ENCODE measurements at places on chromosomes 7 and 10. TPM values are rescaled to one million over a fixed set of nuclear protein-coding genes. Genes with fewer than 3 reads are reported as not detected.
A peak's percentile ranks its signal among the peaks of the same experiment; 100 is the strongest.

DNA sequence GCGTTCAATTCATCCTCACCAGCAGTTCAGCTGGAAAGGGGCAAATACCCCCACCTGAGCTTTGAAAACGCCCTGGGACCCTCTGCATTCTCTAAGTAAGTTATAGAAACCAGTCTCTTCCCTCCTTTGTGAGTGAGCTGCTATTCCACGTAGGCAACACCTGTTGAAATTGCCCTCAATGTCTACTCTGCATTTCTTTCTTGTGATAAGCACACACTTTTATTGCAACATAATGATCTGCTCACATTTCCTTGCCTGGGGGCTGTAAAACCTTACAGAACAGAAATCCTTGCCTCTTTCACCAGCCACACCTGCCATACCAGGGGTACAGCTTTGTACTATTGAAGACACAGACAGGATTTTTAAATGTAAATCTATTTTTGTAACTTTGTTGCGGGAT is 155.8 kb upstream of the LANCL2 start:
- no peak for DNase-seq
- H3K4me3 ChIP-seq = no peak overlapping the region
- no peaks in the 10 kb centered on the region for H3K4me1 ChIP-seq
- H3K36me3 ChIP-seq = no peaks in the 10 kb centered on the region
- H3K27me3 ChIP-seq = peaks cover 11% of the 10 kb centered on the region
- no peak overlapping the region for H3K27ac ChIP-seq

DNA sequence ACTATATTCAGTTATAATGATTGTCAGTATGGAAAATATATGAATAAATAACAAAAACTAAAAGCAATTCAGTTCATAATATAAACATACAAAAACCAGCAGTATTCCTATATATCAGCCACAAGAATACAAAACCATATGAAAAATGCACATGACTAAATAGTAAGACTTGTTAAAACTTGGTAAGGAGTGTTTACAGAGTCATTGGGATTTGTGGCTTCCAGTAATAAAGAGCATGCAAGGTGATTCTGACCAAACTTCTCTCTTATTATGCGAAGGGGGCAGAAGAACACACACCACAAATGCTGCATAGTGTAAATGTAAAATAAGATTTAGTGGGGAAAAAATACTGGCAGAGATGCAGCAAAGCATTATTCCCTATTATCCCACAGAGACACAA is 8.8 kb upstream of the CNOT4 start:
- H3K4me3 ChIP-seq = no peak overlapping the region
- peak overlapping the region; percentile 67 for H3K27ac ChIP-seq
- no peak for DNase-seq
- no peaks in the 10 kb centered on the region for H3K27me3 ChIP-seq
- no peaks in the 10 kb centered on the region for H3K36me3 ChIP-seq

GRCh38 chr10:95125582-95125981 is 56.3 kb upstream of the CYP2C8 start:
- no peaks in the 10 kb centered on the region for H3K36me3 ChIP-seq
- H3K4me1 ChIP-seq = no peaks in the 10 kb centered on the region
- no peak overlapping the region for H3K4me3 ChIP-seq

- H3K4me1 ChIP-seq = peaks cover 24% of the 10 kb centered on the region
- peaks cover 17% of the 10 kb centered on the region for H3K36me3 ChIP-seq
- H3K27me3 ChIP-seq = no peaks in the 10 kb centered on the region
- H3K27ac ChIP-seq = peak overlapping the region; percentile 98
- peak overlapping the region; percentile 74 for H3K4me3 ChIP-seq
Observed at GRCh38 chr10:32346134-32346550, 816 bp downstream of the EPC1 start.

GRCh38 chr10:118342638-118343020 is 505 bp upstream of the FAM204A start:
- peak overlapping the region; percentile 95 for H3K4me3 ChIP-seq
- H3K4me1 ChIP-seq = no peaks in the 10 kb centered on the region

GRCh38 chr7:97871659-97872024 is 566 bp downstream of the ASNS start:
- no peaks in the 10 kb centered on the region for H3K27me3 ChIP-seq
- H3K36me3 ChIP-seq = peaks cover 31% of the 10 kb centered on the region
- H3K4me3 ChIP-seq = peak overlapping the region; percentile 78
- peak overlapping the region; percentile 89 for H3K27ac ChIP-seq
- peak; percentile 55 for DNase-seq

DNA sequence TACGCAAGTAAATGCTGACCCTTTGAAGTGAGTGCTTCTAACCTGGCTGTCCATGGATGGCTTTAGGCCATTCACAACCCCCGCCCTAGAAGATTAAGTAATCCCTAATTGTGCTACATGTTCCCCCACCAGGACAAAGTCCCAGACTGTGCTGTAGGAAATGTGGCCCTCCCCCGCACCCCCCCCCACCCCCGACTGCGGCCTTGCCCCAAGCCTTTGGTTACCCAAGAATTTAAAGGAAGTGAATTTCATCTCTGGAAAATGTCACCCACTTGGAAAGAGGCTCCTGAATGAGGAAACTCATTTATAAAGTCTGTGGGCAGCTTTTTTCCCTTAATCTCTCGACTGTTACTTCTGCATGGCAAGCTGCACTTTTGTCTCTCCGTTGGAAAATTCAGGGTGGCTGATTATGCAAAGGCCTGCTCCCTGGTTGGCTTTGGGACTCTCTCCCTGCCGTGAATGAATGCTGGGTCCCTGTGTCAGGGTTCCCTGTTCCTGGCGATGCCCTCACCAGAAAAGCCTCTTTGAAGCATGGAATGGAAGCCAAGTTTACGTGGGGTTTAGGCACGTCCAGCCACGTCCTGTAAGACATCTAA is 31.4 kb upstream of the AQP1 start:
- H3K36me3 ChIP-seq = no peaks in the 10 kb centered on the region
- no peak overlapping the region for H3K4me3 ChIP-seq
- DNase-seq = no peak
- no peaks in the 10 kb centered on the region for H3K27me3 ChIP-seq

DNA sequence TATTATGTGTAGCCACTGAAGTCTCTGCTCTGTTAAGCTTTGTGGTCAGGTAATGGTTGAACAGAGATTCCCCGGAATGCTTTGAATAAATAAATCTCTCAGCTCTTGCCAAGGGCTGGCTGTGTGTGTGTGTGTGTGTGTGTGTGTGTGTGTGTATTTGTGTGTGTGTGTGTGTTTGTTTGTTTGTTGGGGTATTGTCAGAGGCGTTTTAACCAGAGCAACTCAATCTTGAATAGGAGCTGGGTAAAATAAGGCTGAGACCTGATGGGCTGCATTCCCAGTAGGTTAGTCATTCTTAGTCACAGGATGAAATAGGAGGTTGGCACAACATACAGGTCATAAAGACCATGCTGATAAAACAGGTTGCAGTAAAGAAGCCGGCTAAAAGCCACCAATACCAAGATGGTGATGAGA is 256.2 kb upstream of the CACNA2D1 start:
- no peaks in the 10 kb centered on the region for H3K36me3 ChIP-seq
- H3K27ac ChIP-seq = no peak overlapping the region
- DNase-seq = no peak
- H3K4me1 ChIP-seq = no peaks in the 10 kb centered on the region

- H3K4me1 ChIP-seq = no peaks in the 10 kb centered on the region
- H3K36me3 ChIP-seq = no peaks in the 10 kb centered on the region
- H3K27ac ChIP-seq = no peak overlapping the region
Observed at GRCh38 chr10:34538281-34538829, 276.7 kb downstream of the PARD3 start.

DNA sequence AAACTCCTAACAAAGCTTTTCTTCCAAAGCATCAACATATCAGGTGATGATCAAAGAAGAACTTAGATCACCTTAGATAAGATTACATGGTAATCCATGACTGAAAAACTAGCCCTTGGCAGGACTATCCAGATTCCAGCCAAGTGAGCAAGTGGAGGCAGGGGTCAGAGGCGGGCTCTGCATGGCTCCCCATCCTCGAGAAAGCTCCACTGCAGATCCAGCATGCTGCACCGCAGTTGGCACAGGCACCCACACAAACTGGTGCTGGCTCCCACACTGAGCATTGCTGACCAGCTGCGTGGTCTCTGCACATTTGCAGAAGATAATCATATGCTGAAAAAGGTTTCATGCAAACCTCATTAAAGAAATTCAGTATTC is 10.1 kb downstream of the PSAP start:
- peaks cover 53% of the 10 kb centered on the region for H3K4me1 ChIP-seq
- H3K36me3 ChIP-seq = peaks cover 40% of the 10 kb centered on the region
- no peak for DNase-seq
- no peak overlapping the region for H3K4me3 ChIP-seq
- no peaks in the 10 kb centered on the region for H3K27me3 ChIP-seq
- no peak overlapping the region for H3K27ac ChIP-seq

DNA sequence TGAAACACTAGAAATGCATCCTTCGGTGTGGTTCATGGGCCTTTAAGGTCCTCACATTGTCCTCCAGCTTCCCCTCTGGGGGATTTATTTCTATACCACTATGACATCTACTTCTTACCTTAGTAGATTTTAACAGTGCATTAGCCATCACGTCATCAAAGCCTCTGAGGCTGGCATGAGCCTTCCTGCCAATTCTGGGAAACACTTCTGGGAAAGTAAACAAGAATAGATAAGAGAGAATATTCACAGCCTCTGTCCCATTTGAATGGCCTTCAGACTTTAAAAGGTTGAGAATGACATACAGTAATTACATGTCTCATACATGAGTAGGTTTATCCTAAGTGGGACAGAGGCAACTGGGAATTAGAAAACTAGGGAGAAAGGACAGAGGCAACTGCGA is 89.7 kb downstream of the AMPH start:
- no peak for DNase-seq
- no peak overlapping the region for H3K4me3 ChIP-seq
- no peaks in the 10 kb centered on the region for H3K36me3 ChIP-seq
- no peaks in the 10 kb centered on the region for H3K4me1 ChIP-seq

DNA sequence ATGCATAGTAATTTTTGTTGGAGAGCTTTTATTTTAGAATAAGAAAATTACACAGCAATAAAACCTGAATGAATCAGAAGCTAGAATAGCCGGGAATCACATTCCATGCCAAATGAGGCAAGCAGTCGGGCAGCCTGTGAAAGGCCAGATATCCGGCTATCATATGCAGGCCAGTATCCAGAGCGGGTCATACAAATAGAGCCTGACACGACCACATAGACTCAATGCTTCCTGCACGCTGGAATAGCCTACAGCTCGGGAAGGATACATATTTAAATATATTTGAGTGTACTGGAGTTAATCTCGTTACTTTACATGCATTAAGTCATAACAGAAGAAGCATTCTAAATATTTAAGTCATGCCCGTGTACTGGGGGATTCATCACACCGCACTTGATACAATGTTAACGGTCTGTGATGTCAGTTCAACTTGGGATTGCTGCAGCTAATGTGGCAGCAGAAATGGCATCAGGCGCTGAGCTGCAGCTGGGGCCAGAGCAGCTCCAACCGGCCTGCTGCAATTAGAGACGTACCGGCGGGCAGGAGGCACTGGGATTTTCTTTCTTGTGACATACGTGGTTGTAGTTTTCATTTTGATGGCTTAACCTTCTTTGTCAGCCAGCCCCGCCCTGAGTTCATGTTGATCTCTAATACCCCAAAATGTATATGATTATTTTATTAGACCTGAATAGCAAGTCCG is 112.0 kb downstream of the EBF3 start:
- H3K27me3 ChIP-seq = peaks cover 3% of the 10 kb centered on the region
- no peak overlapping the region for H3K27ac ChIP-seq
- no peaks in the 10 kb centered on the region for H3K4me1 ChIP-seq
- H3K4me3 ChIP-seq = no peak overlapping the region
- no peaks in the 10 kb centered on the region for H3K36me3 ChIP-seq

NPFFR1 gene
- total RNA-seq = not detected

GRID2IP gene
- not detected for total RNA-seq

GRCh38 chr7:121793716-121794115 is 79.2 kb upstream of the PTPRZ1 start:
- no peaks in the 10 kb centered on the region for H3K27me3 ChIP-seq
- DNase-seq = no peak
- no peak overlapping the region for H3K4me3 ChIP-seq
- no peaks in the 10 kb centered on the region for H3K36me3 ChIP-seq
- H3K27ac ChIP-seq = no peak overlapping the region

OR2A12 gene
- total RNA-seq = not detected

DNA sequence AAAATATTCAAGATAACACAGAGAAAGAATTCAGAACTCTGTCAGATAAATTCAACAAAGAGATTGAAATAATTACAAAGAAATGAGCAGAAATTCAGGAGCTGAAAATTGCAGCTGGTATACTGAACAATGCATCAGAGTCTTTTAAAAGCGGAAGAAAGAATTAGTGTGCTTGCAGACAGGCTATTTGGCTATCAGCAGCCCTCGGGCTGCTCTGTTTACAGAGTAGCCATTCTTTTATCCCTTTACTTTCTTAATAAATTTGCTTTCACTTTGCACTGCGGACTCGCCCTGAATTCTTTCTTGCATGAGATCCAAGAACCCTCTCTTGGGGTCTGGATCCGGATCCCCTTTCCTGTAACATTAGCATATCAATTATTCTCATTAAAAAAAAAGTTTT is 1040.0 kb downstream of the SORCS3 start:
- no peak overlapping the region for H3K4me3 ChIP-seq
- H3K4me1 ChIP-seq = no peaks in the 10 kb centered on the region
- no peaks in the 10 kb centered on the region for H3K36me3 ChIP-seq
- DNase-seq = no peak
- H3K27me3 ChIP-seq = no peaks in the 10 kb centered on the region
- H3K27ac ChIP-seq = no peak overlapping the region

ZP3 gene
- total RNA-seq = 3.9 TPM

GRCh38 chr10:119198438-119198837 is 8.9 kb upstream of the GRK5 start:
- H3K4me1 ChIP-seq = peaks cover 9% of the 10 kb centered on the region
- no peaks in the 10 kb centered on the region for H3K27me3 ChIP-seq
- H3K36me3 ChIP-seq = no peaks in the 10 kb centered on the region
- H3K27ac ChIP-seq = no peak overlapping the region
- H3K4me3 ChIP-seq = 0 out of 2 replicates have a peak overlapping the region, but pooled peaks have one; percentile 6
- peak; percentile 19 for DNase-seq

DNA sequence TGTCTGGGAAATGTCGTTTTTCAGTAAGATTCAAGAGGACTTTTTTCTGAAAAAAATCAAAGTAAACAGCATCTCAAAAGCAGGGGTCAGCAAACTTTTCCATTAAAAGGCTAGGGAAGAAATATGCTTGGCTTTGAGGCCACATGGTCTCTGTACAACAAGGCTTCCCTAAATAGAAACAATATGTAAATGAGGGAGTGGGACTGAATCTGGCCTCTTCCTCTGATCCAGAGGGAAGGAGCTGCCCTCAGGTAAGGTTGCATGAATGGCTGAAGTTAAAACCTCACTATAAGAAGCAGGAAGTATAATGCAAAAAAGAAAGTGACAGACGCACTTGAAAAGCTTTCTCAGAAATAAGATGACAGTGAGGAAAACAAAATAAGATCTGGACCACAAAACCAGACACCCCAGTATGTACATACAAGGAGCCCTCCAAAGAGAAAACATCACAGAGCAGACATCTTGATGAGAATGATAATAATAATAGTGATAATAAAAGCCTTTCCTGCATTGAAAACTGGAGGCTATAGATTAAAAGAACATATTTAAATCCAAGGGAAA is 115.2 kb downstream of the PLXNA4 start:
- H3K36me3 ChIP-seq = no peaks in the 10 kb centered on the region
- H3K4me3 ChIP-seq = no peak overlapping the region
- no peak overlapping the region for H3K27ac ChIP-seq
- no peaks in the 10 kb centered on the region for H3K4me1 ChIP-seq

NSUN5 gene
- 115 TPM for total RNA-seq

Data from K562 (cell line).